GM12892 (cell line): ENCODE measurements at places on chromosomes 13 and 19.

DNA sequence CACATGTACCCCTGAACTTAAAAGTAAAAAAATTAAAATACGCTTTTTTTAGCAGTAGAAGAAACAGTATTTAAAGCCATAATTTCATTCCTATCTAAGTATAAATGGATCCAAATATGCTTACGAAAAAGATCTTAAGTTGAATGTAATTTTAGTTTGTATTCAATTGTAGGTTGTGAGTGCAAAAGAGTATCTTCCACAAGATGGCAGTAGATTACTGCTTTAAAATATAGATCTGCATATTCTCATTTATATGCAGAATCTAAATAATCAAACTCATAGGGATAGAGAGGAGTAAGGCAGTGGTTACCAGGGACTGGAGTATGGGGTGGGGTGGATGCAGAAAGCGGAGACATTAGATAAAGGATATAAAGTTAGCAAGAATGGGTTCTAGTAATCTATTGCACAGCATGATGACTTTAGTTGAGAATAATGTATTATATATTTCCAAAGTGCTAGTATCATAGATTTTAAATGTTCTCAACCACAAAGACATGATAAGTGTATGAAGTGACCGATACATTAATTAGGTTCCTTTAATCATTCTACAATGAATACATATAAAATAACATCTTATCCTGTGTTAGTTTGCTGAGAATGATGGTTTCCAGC is 14.2 kb downstream of the OR7A17 start:
- DNase-seq = no peak

- DNase-seq = peak; percentile 54
Measured at GRCh38 chr19:12946092-12946721, 545 bp downstream of the RAD23A start.

DNA sequence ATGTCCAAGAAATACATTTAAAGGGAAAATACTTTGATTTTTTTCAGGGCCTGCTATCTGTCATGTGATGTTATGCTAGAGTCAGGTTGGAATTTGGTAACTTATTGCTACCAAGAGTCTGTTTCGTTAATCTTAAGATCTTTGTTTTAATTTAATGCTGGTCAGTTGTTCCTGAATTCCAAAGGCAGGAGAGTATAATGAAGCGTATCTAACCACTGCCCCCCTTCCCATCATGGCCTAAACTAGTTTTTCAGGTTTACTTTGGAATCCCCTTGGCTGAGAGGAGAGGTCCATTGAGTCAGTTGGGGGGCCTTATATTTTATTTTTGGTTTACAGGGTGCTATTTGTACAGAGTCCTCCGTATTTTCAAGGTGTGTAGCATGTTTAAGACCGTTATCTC is 116.3 kb upstream of the SLC7A1 start:
- DNase-seq = no peak

GRCh38 chr19:8881512-8881911 is 49.3 kb downstream of the MBD3L1 start:
- DNase-seq = no peak

DNA sequence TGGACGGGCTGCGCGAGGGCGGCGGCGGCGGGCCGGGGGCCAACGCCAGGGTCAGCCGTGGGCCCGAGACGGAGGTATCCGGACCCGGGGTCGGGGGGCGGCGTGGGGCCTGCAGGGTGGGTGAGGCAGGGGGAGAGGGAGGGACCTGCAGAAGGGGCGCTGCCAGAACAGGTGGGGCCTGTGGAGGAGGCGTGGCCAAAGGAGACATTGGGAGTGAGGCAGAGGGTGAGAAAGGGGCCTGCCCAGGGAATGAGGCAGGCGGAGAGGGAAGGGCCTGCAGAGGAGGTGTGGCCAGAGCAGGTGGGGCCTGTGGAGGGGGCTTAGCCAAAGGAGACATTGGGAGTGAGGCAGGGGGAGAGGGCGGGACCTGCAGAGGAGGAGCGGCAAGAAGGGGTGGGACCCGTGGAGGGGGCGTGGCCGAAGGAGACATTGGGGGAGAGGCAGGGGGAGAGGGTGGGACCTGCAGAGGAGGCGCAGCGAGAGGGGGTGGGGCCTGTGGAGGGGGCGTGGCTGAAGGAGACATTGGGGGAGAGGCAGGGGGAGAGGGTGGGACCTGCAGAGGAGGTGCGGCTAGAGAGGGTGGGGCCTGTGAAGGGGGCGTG is 4.2 kb downstream of the PRR36 start:
- DNase-seq = no peak

DNA sequence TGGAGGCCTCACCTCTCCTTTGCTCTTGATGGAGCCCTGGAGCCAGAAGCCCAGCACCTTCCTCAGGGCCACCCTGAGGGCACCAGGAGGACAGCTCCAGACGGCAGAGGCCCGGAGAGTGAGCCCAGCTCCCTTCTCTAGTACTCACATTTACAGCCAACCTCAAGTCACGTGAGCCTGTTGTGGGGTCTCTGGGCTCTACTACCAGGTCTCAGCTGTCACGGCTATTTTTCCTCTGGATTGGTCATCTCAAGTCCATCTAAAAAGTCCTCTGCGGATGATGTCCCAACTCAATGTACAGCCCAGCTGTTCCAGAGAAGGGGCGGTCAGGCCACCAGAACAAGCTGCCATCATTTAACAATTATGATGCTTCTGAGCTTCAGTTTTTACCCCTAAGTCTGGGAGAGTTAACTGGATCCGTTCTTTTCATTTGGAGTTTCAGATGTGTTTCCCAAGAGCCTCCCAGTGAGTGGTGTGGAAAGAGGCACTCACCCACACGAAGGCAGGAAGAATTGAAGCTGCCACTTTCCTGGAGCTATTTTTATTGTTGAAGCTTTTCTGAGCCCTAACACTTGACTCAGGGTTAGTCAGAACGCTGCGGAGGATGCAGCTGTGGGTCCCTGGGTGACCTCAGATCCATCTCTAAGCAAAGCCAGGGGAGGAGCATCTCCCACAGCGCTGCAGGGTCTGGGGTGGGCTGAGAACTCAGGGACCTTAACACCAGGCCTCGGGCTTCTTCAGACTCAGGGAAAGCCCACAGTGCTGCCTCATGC is 143.5 kb upstream of the UBL3 start:
- no peak for DNase-seq

GRCh38 chr19:35265900-35266519 is 2.8 kb upstream of the USF2 start:
- DNase-seq = no peak

DNA sequence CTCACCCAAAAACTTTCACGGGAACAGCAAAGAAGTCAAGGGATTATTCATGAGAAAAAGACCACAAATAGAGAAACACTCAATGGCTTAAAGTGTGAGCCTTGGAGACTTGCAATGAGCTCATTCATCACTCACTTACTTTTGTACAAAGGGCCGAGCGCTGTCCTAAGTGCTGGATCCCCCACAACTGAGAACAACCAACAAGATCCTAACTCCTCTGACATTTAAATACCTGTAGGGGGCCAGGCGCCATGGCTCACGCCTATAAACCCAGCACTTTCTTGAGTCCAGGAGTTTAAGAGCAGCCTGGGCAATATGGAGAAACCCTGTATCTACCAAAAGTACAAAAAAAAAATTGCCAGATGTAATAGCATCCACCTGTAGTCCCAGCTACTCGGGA is 29.4 kb upstream of the ZNF507 start:
- DNase-seq = no peak

DNA sequence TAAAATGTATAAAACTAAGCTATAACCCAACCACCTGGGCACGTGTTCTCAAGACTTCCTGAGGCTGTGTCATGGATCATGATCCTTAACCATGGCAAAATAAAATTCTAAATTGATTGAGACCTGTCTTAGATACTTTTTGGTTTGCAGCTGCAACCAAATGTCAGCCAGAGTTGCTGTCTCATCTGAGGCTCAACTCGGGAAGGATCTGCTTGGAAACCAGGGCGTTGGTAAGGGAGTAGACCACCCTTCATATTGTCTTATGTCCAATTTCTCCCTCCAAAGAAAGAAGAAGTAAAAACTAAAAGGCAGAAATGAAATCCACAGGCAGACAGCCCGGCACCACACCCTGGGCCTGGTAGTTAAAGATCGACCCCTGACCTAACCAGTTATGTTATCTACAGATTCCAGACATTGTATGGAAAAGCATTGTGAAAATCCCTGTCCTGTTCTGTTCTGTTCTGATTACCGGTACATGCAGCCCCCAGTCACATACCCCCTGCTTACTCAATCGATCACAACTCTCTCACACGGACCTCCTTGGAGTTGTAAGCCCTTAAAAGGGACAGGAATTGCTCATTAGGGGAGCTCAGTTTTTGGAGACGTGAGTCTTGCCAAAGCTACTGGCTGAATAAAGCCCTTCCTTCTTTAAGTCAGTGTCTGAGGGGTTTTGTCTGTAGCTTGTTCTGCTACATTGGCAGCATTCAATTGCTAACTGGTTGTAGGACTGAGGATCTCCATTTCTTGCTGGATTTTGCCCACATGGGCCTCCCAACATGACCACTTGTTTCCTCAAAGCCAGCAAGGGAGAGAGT is 22.9 kb upstream of the IGSF23 start:
- no peak for DNase-seq

- no peak for DNase-seq
Measured at GRCh38 chr13:98775844-98776598, 23.5 kb upstream of the SLC15A1 start.

GRCh38 chr19:1407528-1408299 is at the start of gene DAZAP1:
Gene DAZAP1, plus strand, starts transcription at chr19:1407586. Its CDS starts 188 bp downstream, at chr19:1407774.
- peak; percentile 66 for DNase-seq

DNA sequence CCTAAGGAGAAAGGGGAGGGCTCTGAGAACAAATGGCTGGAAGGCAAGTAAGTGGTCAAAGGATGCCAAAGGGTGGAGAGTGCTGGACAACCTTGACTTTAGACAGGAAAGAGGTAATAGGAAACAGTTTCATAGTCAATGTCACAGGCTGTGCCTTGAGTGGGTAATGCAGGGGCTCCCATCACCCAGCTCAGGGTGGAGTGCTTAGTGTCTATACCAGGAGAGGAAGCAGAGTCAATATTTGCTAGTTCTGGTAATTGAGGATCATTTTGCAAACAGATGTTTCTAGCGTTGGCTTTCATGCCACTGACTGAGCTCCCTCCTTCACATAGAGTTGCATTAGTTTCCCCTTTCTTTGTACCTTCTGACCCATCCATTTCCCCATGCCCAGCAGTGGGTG is 64.6 kb upstream of the KL start:
- no peak for DNase-seq

- DNase-seq = no peak
Measured at GRCh38 chr19:35170359-35171061, 16.0 kb downstream of the FXYD5 start.

DNA sequence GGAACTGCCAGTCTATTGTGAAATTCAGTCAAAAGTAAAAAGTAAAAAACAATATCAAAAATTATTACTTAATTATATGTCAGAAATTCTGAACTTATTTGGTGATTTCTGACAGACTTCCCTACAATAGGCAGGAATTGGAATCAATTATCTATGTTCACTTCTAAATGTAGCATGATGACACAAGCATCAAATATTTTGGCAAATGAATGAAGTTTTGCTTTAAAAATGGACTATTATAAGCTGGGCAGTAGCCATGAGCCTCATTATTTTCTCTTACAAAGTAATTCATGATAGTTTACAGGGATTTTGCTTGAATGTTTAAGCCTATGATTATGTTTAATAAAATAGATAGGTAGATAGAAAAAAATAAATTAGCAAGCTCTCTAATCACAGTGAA is 582.6 kb downstream of the SLITRK6 start:
- DNase-seq = no peak

- DNase-seq = no peak
Measured at GRCh38 chr13:59112221-59112718, 1051.5 kb downstream of the DIAPH3 start.

GRCh38 chr19:42311657-42312056 is 1.5 kb upstream of the TMEM145 start:
- no peak for DNase-seq

GRCh38 chr13:97018029-97018819 is 23.9 kb upstream of the OXGR1 start:
- DNase-seq = no peak

DNA sequence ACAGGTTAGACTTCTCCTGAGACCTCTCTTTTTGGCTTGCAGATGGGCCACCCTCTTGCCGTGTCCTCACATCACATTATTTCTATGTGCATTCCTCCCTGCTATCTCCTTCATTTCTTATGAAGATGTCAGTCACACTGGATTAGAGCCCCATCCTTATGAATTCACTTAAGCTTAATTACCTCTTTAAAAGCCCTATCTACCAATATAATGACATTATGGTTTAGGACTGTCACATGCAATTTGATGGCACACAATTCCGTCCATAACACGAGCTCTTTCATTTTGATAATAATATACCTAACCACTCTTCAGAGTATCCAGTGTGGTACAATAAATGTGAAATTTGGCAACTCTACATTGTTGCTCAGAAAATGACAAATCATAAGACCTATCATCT is 1037.3 kb downstream of the DIAPH3 start:
- no peak for DNase-seq

GRCh38 chr13:100305398-100305797 is 216.5 kb downstream of the PCCA start:
- no peak for DNase-seq

- no peak for DNase-seq
Measured at GRCh38 chr13:36480726-36481427, 48.6 kb downstream of the CCNA1 start.

GRCh38 chr13:46761866-46762265 is 35.1 kb downstream of the ESD start:
- DNase-seq = no peak

DNA sequence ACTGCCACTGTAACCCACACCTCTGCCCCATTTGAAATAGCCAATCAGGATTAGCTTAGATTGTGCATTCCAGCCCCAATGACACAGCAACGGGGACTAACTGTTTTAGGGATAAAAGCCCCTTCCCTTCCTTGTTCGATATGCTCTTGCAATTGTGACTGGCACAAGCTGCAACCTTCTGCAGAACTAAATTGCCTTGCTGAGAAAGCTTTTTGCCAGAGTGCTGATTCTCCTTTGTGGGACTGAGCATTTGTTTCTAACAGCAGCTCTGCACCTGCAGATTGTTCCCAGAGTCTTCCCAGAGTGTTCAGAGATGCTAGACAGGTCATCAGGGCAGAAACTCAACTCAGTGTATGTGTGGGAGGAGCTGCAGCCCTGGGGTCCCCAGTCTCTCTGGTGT is 115.8 kb downstream of the ZNF675 start:
- DNase-seq = no peak

GRCh38 chr19:48556163-48556562 is 4.2 kb downstream of the SULT2B1 start:
- no peak for DNase-seq

- DNase-seq = no peak
Measured at GRCh38 chr13:42614436-42615035, 40.6 kb downstream of the TNFSF11 start.

DNA sequence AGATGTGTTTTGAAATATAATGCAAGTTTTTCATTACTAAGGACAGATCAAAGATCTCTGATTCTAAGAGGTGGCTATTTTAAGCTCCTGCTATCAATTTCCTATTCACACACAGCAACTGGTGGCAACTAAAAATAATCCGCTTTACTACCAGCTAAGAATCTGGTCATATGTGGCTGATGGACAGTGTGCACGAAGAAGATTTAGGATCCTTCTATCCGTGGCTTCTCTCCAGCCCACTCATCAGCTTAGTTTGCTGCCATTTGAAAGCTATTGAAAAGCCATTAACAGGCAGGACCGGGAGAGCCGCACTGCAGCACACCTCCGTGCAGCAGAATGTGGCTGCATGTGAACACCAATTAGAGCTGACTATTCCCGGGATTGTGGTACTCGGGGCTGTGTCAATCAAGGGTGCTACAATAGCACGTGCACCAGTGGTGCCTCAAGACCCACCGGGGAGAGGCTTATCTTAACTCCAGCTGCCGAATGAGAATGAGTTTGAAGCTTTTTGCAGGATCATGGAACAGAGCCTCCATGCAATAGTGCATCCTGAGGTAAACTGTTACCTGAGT is at the start of gene MYO16:
Gene MYO16 (plus strand): TSS at position 431 of the 572 bp plus-strand sequence. CDS start 234 bp downstream, outside the sequence.
- DNase-seq = no peak

GRCh38 chr13:46086985-46087384 is 17.8 kb downstream of the CPB2 start:
- no peak for DNase-seq
